Activated naive CD8-positive, alpha-beta T cell treated with anti-CD3 and anti-CD28 coated beads, Interleukin-2, amount 50 U/mL, for 24 hours (primary cell): ENCODE measurements at places on chromosomes 4 and X.

DNA sequence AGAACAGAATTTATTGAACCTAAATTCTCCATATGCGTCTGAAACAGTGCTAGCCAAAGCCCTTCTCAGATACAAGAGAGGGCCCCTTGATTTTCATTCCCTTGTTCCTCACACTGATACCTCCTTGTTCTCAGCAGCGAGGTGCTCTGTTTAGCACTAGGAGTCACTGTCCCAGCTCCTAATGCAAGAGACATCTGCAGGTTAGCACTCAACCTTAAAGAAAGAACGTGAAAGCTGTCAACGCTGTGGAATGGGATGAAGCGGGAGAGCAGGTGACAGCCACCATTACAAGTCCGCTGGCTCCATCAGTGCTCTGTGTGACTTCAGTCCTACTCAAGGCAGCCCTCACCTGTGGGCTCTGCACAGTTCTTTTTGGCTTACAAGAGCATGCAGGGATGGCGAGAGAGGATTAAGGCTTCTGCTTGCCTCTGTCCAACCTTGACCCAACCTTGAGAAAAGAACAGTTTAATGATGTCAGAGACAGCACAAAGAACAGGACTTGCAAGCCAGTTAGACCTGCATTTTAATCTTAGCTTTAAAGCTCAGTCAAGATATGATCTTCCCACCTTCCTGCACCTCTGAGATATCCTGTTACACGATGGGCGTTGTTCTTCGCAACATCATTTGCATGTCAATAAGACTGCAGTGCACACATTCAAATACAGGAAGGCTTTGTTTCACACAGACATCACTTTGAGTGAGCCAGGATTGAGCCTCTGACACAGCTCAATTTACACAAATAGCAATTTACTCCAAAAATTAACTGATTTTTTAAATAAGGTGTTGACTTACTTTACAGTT is 95.1 kb downstream of the ARSF start:
- DNase-seq: no peak

GRCh38 chr4:10480616-10481015 is 23.4 kb upstream of the ZNF518B start:
- DNase-seq: no peak

GRCh38 chrX:130485870-130486269 is 84.1 kb downstream of the RBMX2 start:
- no peak for DNase-seq

DNA sequence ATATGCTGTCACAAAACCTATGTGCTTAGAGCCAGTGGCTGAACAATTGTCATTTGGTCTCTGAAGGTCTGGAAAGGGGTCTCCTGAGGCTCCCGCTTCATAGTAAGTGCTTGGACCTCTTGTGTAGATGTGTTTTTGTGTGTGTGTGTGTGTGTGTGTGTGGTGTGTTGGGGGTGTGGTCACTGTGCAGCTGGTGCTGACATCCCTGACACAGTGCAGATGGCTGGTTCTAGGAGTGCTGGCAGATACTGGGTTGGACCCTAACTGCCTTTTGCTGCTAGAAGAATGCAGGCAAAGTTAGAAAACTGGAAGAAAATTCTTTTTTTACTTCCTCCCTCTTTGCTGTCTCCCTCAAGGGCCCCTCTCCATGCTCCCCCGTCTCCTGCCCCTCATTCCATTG is 1872.6 kb downstream of the ARAP2 start:
- DNase-seq: no peak

- DNase-seq: no peak
Observed at GRCh38 chr4:83712890-83713289, 177.0 kb downstream of the GPAT3 start.

DNA sequence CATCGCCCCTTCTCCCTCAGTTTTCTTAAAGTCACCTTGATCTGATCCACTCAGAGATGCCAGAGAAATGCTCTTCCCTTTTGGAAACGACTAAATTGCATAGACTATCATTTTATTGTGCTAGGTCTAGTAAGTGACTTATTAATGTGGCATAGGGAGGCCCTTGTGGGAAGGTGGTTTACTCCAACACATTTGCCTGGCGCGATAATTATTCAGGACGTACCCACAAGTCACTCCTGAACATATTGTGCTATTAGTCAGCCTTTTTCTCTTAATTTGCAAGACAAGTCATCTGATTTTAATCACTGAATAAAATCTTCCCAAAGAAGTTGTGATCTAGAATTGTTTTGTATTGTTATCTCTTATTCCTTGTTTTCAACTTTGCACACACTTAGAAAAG is 7.6 kb downstream of the ENPEP start:
- no peak for DNase-seq

DNA sequence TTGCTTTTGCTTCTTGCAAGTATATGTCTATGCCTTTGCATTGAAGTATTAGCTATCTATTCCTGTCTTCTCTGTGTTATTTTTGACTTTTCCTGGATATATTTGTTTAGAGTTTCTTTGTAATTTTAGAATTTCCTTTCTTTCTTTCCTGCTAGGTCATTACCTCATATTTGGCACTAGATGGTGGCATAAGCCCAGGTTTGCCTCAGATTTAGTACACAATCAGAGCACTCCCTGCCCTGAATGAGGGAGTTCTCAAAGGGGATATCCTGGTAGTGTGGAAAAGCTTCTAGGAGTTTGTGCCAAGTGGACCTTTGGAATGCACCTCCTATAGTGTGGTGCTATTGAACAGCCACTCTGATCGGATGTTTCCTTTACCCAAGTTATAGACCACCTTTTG is 181.6 kb downstream of the UGT8 start:
- DNase-seq: no peak

GRCh38 chr4:139208404-139208945 is 31.5 kb upstream of the ELF2 start:
- no peak for DNase-seq

GRCh38 chrX:78687586-78687985 is 28.5 kb upstream of the RTL3 start:
- DNase-seq: no peak
